Esophagus squamous epithelium (tissue), 5 donors: ENCODE measurements at places on chromosomes 1 and 21. TPM values are rescaled to one million over a fixed set of nuclear protein-coding genes. Genes with fewer than 3 reads are reported as not detected.

Gene SYT11
- 0.87 TPM for total RNA-seq

Gene C8B
- 0.30 TPM for total RNA-seq

Gene COL24A1
- total RNA-seq: not detected

Gene LIPI
- not detected for total RNA-seq

Gene B3GALT2
- 0.62 TPM for total RNA-seq

Gene TNNT2
- 1.3 TPM for total RNA-seq

Gene KLF17
- total RNA-seq: not detected

Gene SH2D2A
- total RNA-seq: 1.7 TPM

Gene LCE2A
- total RNA-seq: not detected

Gene RXFP4
- total RNA-seq: not detected

Gene ZNF648
- not detected for total RNA-seq

Gene SAMD13
- 1.3 TPM for total RNA-seq

Gene FCRL6
- total RNA-seq: not detected

Gene XCL1
- 0.76 TPM for total RNA-seq

DNA sequence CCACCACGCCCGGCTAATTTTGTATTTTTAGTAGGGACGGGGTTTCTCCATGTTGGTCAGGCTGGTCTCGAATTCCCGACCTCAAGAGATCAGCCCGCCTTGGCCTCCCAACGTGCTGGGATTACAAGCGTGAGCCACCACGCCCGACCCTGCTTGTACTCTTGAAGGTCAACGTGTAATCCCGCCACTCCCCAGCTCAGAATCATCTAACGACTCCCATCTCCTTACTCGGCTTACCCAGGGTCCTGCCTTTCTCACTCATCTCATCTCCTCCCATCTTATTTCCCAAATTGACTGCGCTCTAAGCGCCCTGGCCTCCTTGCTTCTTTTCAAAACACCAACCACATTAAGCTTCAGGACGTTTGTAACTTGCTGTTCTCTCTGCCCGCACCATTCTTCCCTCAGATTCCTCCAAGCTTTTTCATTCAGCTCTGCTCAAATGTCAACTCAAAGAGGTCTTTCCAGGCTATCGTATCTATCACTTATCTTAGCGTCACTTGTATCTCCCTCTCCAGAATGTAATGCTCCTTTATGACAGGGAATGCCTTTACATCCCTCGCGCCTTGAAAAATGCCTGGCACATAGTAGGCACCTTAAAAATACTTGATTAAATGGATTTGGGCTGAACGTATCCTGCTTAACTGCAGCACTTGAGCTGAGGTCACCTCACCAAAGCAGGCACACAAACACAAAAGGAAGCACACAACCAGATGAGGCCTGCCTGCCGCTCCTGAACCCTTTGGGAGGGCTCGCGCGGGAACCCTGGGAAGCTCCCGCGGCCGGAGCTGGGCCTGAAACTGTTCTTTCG, 1.4 kb upstream of the USP1 start:
- no peak for DNase-seq

- DNase-seq: no peak
Observed at GRCh38 chr1:235319255-235319654, 8.7 kb downstream of the ARID4B start.

DNA sequence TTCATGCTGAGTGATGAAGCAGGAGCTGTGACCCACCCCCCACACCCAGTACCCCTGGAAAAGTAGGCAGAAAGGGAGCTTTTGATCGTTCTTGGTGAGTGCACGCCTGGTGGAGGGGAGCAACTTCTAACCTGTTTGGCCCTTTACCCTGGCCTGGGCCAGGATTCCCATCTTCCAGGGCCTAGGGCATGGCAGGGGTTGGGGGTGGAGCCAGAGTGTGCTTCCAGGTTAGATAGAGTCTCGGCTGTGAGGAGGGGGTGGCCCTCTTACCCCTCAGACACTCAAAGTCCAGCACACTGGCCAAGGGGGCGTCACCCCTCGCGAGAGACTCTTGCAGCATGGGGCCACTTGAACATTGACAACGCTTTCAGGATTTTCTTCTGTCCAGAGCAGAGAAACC, 236.6 kb downstream of the GRIK3 start:
- no peak for DNase-seq

DNA sequence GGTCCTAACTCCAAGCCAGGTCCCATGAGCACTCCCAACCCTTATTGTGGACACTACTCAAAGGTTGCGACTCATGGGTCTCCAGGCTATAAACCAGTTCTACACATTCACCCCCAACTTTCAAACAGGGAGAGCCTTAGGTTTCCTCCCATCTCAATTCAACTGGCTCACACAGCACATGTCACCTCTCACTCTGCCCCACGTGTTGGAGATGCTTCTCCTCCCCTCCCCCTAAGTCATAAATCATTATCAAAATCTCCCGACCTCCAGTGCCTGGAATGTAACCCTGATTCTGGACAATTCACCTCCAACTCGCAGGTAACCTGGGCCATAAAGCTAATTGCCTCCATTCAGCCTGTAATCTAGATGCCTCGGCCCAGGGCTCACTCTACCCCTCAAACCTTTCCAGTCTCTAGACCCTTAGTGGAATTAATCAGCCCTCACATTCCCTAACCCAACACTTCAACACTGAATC, 595 bp downstream of the AK2 start:
- DNase-seq: no peak

DNA sequence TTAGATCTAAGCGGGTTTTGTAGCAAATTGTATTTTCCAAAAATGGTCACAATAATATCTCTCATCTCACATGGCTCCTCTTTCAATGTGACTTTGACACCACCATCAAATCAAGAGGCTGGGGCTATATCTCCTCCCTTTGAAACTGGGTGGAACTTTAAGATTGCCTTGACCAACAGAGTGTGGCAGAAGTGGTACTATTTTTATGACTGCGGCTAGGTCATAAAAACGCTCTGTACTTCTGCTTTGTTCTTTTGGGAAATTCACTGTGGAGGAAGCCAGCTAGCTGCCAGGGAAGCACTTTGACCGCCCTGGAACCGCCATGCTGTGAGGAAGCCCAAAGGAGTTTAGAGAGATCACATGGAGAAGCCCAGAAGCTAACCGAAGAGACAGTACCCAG, 50.7 kb upstream of the ACOT11 start:
- DNase-seq: no peak

DNA sequence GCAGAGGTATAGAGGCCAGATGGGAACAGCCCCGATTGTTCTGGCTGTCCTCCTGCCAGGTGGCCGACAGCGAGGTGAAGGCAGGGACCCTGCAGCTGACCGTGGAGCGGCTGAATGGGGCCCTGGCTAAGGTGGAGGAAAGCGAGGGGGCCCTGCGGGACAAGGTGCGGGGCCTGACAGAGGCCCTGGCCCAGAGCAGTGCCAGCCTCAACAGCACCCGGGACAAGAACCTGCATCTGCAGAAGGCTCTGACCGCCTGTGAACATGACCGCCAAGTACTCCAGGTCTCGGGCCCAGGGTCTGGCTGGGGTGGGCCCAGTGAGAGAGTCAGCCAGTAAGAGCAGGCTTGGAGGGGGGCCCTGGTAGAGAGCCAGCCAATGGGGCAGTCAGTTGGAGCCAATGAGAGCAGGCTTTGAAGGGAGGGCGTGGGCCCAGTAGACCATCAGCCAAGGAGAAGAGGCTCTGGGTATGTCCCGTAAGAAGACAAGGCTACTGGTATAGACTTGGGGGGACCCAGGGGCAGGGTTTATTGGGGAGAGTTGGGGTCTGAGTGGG, 11.3 kb downstream of the MFAP2 start:
- no peak for DNase-seq

DNA sequence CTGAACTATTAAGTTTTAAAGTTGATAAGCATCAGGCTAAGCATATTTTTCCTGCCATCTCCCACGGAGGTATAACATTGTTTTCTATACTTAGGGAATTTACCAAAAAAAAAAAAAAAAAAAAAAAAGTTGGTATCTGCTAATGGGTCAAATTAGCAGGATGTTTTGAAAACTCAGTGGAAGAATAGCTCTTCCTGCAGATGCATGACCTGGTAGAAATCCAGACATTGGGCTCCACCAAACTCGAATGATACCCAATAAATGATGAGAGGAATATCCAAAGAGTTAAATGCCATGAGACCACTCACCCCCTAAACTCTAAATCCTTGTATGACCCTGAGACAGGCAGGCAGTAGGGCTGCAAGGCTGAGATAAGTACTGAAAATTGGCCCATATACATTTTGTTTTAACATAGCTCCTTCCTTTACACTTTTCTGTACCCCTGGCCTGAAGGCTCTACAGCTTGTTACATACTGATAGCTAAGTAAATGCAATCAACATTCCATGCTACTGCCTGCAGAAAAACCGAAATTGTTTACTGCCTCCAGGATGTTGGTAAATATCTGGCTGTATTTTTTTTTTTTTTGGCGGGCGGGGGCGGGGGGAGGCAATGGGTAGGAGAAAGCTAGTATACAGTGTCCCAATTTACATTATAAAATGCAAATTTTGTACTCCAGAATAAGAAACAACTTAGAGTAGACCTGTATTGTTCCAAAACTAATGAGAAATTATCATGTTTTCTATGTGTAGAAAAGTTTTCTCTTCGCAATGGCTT, 57.6 kb downstream of the NFIA start:
- no peak for DNase-seq

- no peak for DNase-seq
Observed at GRCh38 chr1:24927473-24927872, 2.6 kb downstream of the RUNX3 start.

- DNase-seq: no peak
Observed at GRCh38 chr1:234676103-234676594, 66.2 kb upstream of the IRF2BP2 start.

- DNase-seq: no peak
Observed at GRCh38 chr1:118185084-118185832, at the start of gene SPAG17. Gene SPAG17, minus strand, starts transcription at chr1:118185228. Its CDS starts 71 bp downstream, at chr1:118185157.

DNA sequence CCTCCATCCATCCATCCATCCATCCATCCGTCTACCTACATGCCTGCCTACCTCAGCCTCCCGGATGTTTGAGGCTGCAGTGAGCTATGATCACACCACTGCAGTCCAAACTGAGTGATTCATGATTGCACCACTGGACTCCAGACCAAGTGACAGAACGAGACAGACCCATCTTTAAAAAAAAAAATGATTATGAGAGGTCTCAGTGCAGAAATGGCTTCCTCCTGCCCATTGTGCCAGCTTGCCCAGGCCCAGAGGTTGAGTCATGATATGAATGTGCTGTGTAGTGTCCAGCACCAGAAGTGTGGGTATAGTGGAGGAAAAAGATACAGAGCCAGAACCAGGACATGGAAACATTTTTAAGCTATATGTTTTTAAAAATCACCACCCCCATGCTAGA, 149.9 kb downstream of the KIF26B start:
- DNase-seq: no peak

GRCh38 chr1:239764546-239764945, 327.1 kb upstream of the FMN2 start:
- DNase-seq: no peak

- DNase-seq: no peak
Observed at GRCh38 chr21:44253832-44254710, 7.6 kb downstream of the DNMT3L start.

DNA sequence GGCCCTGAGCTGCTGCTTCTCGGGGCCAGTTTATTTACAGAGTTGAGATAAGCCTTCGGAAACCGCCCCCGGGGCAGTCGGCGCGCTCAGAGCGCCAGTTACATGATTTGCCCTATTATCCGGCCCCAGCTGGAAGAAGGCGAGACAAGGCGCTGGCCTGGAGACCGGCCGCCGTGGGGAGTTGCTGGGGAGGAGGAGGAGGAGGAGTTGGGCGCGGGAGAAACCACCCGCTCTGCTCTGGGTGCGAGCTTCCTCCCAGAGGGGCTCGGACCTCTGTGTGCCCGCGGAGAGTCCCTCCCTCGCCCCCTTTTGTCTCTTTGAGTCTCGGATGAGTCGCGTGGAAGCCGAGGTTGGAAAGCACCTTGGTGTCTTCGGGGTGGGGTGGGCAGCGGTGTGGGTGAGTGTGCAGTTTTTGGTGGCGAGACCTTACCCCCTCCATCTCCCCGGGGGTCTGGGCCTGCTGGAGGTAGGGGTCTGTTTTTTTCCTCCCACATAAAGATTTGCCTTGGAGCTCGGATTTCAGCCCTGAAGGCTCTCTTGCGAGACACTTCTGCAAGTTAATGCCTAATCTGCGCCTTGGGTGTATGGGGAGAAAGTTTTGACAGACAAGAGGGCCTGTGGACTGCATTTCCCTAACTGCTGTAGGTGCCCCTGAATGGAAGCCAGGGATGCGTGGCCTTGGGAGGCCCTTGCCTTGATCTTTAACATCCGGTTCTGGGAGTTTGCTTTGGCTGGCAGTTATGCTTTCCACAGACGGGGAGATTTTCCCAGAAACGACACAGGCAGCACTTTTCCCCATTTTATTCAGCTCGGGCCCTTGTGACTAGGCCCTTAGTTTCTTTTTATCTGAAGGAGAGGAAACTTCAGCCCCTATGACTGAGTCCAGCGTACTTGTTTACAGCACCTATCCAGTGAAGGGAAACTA, 80.0 kb downstream of the NDUFS5 start:
- no peak for DNase-seq

DNA sequence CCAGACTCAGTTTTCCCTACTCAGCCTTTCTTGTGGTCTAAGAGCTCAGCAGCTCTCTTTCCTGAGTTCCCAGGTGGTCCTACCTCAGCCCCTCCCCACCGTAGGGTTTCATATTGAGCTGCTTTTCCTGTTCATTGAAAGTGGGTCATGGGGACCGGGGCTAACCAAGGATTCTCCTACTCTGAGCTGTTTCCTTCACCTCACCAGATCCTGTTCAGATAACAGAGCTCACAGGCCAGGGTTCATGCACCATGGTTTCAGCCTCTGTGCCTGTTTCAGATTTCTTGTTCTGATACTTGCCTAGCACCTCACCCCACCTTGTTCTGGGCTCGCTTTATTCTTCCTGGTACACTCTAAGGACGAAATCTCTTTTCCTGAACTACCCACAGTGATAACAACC, 8.5 kb downstream of the UBQLN4 start:
- no peak for DNase-seq

DNA sequence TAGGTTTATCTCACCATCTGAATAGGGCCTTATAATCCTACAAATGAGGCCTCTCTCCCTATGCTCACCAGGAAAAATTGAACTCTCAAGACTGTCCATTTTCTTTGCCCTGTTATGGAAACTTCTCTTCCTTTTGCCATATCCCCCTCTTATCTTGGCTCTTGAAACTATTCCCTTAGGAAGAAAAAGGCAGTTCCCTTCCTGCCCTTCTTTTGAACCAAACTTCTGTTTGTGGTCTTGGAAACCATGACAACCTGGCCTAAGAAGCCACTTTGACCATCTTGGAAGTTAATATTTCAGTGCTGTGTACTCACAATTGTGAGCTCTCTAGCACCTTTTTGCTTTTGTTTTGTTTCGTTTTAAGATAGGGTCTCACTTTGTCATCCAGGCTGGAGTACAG, 40.0 kb downstream of the ATP2B4 start:
- DNase-seq: no peak

DNA sequence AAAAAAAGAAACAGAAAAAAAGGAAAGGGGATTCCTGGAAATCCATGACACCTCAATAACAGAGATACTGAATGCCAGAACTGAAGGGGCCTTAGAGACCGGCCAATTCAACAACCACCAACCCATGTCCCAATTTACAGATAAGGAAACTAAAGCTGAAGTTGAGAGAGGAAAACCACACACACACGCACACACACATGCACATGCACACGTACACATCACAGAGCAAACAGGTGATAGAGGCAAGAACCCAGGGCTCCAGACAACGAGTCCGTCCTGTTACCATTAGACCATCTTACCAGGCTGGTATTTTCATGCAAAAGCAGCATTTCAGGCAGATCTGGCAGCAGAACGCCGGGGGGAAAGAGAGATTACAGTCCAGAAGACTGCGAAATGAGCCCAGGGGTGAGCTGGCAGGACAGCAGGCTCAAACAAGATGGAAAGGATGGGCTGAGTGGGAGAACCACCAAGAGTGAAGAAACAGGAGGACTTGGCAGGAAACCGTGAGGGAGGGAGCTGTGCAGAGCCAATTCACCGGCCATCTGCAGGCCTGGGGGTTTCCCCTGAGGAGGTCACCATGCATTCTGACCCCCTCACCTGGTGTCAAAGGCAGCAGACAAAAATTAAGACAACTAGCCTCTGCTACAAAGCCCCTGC, 43.5 kb downstream of the PAFAH2 start:
- DNase-seq: no peak
